Stimulated activated CD4-positive, alpha-beta T cell treated with anti-CD3 and anti-CD28 coated beads, Interleukin-15, amount 100 ng/mL, for 1 hour (primary cell): ENCODE measurements at places on chromosomes 7 and 10.

- no peak for DNase-seq
Observed at GRCh38 chr7:48703466-48703865, 220.9 kb upstream of the CDC14C start.

GRCh38 chr7:64599359-64599758, 36.5 kb upstream of the ZNF680 start:
- DNase-seq = no peak

GRCh38 chr7:139985811-139986210, 76.9 kb downstream of the PARP12 start:
- no peak for DNase-seq

DNA sequence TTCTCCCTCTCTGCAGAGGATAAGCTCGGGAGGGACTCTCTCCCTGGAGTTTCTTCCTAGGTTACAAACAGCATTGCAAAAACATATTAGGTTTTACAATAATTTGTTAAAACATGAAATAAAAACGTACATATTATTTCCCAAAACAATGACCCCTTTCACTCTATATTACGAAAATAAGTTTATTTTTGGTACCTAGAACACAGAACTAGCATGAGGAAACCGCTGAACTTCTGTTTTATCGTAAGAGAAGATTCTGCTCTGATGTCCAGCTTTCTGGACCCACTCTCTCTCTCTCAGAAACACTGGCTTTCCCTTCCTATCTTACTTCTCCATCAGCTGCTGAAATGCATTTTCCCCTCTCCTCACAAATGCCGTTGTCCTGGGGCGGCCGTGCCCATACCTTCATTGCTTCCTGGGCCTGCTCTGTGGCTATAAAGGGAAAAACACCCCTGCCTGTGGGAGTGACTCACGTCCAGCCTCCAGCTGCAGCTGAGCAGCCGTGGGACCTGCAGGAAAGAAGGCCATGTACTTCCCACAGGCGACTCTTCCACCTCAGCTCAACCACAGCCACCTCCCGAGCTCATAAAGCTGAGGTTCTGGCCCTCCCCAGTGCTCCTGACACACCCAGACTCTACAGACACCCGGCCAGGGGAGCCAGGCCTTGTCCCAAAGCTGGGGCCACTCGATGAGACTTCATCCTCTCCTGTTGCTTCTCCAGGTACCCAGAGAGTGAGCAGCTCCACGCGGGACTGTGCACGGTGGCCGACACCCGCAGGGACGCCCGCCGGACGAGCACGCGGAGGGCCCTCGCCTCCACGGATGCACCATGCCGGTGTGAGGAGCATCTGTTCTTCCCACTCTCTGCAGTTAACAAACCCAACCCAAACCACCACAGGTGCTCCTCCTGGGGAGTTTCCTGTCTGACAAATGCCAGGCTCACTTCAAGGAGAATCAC, 3.1 kb downstream of the GPER1 start:
- no peak for DNase-seq

GRCh38 chr7:150476285-150476684, 25.9 kb downstream of the GIMAP8 start:
- DNase-seq = no peak

DNA sequence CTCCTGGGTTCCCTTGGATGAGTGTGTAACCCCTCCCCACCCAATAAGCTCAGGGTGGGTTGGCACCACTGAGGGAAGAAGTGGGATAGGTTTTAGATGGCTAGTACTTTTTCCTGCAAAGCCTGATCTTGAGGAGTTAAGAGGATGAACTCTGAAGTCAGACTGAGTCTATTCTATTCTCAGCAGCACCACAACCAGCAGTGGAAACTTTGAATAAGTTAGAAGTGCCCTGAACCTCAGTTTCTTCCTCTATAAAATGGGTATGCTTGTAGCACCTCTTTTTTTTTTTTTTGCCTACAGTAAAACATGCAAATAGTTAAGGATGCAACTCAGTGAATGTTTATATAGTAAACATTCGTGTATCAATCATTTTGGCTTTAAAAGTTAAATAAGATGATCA, 7.1 kb downstream of the NKX2-3 start:
- DNase-seq = no peak

DNA sequence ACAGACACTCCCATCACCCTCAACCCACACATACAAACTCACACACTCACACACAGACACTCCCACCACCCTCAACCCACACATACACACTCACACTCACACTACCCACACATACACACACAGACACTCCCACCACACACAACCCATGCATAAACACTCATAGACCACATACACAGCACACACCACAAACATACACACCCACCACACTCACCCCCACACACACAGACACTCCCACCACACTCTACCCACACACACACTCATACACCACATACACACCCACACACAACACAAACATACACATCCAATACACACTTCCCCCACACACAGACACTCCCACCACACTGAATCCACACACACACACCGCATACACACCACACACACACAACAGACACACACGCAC, 521.2 kb downstream of the TCERG1L start:
- no peak for DNase-seq

DNA sequence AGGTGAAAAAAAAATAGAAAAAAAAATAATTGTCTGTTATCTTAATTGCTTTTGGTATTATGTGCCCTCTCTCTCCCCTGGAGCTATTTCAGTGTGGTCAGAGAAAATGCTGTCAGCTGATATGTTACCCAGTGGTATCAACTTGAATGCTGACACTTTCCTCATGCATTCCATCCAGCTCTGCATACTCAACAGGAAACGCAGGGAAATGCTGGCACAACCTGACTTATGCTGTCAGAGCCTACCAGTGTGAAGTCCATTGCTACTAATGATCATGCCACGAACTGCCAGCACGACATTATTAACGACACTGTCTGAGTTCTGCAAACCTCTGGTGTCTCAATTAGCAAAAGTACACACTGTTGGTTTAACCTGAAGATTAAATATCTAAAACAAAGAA, 182.8 kb downstream of the ZWINT start:
- no peak for DNase-seq

GRCh38 chr7:39678930-39679709, 55.7 kb downstream of the RALA start:
- DNase-seq = no peak

GRCh38 chr7:29400437-29400836, 163.2 kb upstream of the PRR15 start:
- no peak for DNase-seq

- DNase-seq = no peak
Observed at GRCh38 chr10:43963793-43964425, 315.2 kb upstream of the ZNF32 start.

DNA sequence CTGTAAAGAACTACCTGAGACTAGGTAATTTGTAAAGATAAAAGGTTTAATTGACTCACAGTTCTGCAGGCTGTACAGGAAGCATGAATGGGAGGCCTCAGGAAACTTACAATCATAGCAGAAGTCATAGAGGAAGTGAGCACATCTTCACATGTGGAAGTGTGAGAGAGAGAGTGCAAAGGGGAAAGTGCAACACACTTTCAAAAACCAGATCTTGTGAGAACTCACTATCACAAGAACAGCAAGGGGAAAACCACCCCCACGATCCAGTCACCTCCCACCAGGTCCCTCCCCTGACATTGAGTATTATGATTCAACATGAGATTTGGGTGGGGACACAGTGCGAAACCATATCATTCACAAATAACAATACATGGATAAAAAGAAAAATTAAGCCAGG, 24.5 kb downstream of the AVL9 start:
- no peak for DNase-seq

- no peak for DNase-seq
Observed at GRCh38 chr10:64283621-64284020, 762.4 kb downstream of the REEP3 start.

DNA sequence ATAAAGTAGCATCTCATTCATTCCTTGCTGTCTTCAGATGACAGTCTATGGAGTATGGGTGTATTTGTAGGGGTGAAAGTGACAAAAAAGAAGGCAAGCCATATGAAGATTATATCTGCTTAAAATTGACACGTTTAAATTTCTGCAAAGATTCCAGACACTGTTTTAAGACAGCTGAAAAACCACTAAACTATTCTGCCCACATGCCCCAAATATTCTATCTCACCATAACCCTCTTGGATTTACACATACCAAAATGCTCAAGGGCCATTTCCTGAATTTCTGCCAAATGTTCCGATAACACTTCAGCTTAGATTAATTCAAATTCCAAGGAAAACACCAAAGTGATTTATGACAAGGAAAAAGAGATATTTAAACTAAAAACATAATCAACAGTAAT, 99.9 kb upstream of the IL6 start:
- DNase-seq = no peak

DNA sequence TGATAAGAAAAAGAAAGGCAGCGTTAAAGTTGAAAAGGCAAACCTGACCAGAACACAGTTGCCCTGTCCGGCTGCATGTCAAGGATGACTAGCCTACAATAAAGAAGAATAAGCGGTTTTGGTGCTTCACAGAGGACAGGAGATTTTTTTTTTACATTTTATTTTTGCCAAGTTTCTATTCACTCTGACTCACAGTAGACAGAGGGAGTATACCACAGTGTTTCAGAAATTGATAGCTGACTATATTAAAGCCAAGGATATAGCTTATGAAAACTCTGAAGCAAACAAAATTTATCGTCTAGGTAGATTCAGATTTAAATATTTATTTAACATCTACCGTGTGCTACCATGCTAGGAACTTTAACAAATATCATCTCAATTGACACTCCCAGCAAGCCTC, 16.9 kb upstream of the POLR1F start:
- no peak for DNase-seq

DNA sequence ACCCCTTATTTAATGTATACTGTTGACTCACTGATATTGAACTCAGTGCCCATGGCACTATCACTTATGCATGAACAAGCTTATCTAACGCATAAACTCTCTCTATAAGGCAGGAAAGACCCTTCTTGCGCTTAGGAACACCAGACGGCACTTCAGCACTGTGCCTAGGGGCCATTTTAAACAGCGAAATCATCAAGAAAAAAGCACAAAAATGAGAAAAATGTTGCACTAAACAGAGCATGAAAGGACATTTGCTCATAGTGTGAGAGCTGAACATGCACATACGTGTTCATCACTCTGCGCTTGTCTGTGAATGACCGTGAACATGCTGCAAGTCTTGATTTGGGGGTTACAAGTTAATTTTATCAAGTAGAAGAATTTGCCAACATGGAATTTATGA, 109.6 kb downstream of the WDR11 start:
- no peak for DNase-seq

- DNase-seq = no peak
Observed at GRCh38 chr7:138243430-138243829, 167.2 kb downstream of the AKR1D1 start.

DNA sequence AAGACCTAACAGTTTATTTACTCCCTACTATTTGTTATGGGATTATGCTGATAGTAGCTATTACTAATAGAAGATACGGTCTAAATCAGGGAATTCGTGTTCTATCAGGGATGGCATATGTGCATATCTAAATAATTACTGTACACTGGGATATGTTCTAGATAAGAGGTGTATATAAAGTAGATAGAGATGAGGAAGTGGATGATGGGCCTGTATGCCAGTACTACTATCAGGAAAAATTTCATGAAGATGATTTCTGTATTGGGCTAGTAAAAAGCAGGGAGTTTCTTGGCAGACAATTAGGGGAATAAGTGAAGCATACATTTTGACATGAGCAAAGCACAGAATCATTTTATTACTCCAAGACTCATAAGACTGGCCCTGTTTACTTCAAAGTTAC, 26.2 kb downstream of the PTPN12 start:
- DNase-seq = no peak

GRCh38 chr7:25583621-25584020, 355.3 kb upstream of the NPVF start:
- DNase-seq = no peak

DNA sequence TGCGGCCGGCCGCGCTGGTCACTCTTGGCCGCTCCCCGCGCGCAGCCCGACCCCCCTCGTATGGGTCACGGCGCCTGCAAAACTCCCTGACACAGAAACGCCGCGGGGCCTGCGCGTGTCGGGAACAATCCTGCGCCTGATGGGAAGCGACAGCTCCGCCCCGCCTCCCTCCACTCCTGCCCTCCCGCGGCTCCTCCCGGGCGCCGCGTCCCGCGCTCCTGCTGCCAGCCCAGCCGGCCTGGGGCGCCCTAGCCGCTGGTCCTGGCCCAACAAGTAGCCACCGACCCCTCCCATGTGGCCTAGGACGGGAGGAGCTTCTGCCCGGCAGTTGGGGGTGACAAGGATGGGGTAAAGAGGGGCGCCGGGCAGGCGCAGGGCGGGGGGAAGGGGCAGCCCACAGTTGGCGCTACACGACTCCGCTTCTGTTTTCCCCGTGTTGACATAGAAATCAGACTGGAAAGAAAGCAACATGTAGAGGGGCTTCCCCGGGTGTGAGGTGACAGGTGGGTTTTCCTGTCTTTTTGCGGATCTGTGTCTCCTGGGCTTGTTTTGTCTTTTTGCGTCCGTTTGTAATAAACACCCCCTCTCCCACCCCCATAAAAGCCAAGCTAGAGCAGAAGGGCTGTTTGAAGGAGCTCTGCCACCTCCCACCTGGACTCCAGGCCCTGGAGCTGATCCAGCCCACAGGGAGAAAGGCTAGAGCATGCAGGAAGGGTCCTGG, 35.1 kb upstream of the PAX2 start:
- DNase-seq = no peak

DNA sequence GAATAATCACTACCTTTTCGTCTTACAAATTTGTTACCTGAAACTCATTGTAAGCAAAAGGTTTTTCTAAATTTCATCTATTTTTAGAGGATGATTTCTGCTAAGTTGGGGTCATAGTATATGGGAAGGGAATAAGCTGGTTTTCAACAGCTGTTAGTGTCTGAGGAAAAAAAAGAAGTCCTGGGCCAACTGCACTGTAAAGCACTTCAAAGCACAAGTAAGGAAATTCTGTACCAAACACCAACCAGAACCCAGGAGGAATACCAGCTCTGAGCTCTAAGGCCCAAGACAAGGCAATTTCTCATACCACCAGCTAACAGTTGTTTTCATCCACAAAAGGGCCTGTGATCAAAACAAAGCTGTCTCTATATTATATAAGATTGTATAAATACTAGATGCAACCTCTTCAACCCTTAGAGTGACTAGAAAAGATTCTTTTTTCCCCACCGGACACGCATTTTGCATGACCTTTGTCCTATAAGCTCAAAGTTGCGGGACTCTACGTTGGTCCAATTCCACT, 6.1 kb upstream of the MEOX2 start:
- DNase-seq = no peak

DNA sequence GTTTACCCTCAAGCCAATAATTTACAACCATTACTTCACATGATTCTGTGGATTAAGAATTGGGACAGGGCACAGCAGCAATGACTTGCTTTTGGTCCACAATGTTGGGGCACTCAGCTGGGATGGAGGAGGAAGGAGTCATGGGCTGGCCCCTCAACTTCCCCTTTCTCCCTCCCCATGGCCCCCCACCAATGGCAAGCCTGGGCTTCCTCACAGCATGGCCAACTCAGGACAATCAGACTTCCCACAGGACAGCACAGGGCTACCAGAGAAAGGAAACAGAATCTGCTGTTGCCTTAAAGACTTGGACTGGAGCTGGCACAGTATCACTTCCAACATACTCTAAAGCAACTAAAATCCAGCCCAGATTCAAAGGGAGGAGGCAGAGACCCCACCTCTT, 160.7 kb downstream of the PTPN20 start:
- no peak for DNase-seq

- DNase-seq = no peak
Observed at GRCh38 chr7:139758388-139758787, 19.4 kb downstream of the HIPK2 start.
